ENCODE measurements at places on chromosomes 2 and 18. TPM values are rescaled to one million over a fixed set of nuclear protein-coding genes. Genes with fewer than 3 reads are reported as not detected.

Gene ABCG8
- 0.05 TPM for polyA plus RNA-seq

- no peak for DNase-seq
These were observed 248.3 kb downstream of the TRIB2 start for GRCh38 chr2:12964904-12965539.

- DNase-seq = no peak
These were observed 4.2 kb downstream of the PLEKHA3 start for GRCh38 chr2:178484245-178485041.

GRCh38 chr2:217085543-217085942 is 225.7 kb upstream of the TNP1 start:
- no peak for DNase-seq

GRCh38 chr2:119482481-119483394 is 41.5 kb downstream of the SCTR start:
- no peak for DNase-seq

- no peak for DNase-seq
These were observed 286.1 kb upstream of the SIX3 start for GRCh38 chr2:44655401-44655864.

DNA sequence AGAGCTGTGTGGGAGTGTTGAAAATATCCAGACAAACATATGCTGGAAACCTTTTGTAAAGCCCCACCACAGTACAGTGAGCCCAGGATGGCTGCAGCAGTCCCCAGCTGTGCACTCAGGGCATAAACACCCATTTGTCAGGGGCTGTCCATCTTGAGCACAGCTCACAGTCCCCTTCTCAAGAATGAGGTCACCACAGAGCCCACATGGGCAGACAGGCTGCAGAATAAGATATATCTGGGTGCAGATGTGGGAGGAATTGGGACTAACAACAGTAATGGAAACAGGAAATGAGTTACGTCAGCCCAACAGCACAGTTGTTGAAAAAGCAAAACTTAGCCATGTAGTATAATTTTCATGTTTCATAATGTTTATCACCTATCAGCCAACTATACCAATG is 219.6 kb downstream of the ETAA1 start:
- DNase-seq = no peak

Gene ONECUT2
- 0.02 TPM for polyA plus RNA-seq

DNA sequence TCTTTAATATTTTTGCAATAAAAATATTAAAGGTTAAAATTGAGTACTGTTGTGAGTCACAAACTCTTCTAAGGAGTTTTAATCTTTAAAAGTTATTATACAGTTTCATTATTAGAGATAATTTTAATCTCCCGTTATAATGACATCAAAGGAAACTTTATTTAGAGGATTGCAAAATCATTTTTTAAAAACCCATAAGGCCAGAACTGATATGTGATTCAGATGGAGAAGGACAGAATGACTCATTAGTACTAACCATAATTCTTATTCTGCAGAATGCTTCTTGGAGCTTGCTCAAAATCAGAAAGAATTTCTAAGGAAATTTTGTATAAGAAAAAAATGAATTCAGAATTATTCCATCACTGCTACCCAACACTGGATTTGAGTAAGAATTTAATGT is 12.5 kb upstream of the HNRNPLL start:
- DNase-seq = no peak

DNA sequence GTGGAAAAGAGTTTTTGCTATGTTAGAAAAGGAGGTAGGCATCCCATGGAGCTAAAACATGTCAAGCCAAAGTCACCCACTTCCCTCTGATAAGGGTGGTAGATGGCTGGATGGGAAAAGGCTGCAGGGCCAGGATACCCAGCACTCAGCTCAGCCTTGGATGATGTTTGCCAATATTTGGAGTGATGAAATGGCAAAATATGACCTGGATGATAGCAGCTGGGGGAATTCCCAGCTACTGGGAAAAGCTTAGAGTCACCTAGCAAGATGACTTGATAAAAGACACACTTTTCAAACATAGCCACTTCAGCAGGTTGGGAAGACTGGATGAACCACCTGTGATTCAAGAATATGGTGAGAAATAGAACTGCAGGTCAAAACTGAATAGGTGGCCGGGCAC is 10.1 kb downstream of the RFX8 start:
- DNase-seq = no peak

DNA sequence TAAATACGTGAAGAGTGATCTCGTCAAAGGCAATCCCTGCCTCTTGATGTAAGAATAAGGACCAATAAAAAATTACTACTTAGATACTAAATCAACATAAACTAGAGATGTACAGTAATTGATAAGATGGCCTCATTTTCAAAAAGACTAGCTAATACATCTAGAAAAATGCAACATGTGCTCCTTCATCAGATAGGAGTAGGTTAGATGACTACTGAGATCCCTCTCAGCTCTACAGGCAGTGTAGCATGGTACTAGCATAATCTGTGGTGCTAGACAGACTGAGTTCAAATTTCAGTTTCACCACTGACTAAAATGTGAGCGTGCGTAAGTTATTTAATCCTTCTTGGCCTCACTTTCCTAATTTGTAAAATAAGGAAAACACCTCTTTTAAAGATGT is 82.6 kb upstream of the FRZB start:
- no peak for DNase-seq

GRCh38 chr2:14944562-14945346 is 312.2 kb downstream of the LRATD1 start:
- DNase-seq = peak; percentile 2

DNA sequence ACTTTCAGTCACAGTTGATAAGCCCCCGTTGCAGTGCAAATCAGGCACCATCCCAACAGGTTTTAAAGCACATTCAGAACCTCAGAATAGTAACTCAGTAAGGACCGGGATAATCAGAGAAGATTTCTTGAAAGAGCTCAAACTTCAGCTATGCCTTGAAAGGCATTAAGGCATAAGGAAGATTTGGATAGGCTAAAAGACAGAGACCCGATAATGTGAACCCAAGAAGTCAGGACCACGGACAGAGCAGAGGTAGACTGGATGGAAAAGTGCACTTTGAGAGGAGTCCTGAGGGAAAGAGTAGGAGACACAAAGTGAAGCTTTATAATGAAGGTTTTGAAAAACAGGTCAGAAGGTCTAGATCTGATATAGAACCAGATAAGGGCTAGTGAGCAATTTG is 36.9 kb upstream of the KLF7 start:
- DNase-seq = peak; percentile 68

GRCh38 chr2:49110571-49110970 is 43.7 kb downstream of the FSHR start:
- DNase-seq = no peak

Gene CPO
- polyA plus RNA-seq = 0.27 TPM

GRCh38 chr2:235877275-235877802 is 290.8 kb downstream of the GBX2 start:
- no peak for DNase-seq

Gene IL1R2
- 67.3 TPM for polyA plus RNA-seq

- DNase-seq = no peak
These were observed 79.4 kb upstream of the SRD5A2 start for GRCh38 chr2:31660165-31660564.

DNA sequence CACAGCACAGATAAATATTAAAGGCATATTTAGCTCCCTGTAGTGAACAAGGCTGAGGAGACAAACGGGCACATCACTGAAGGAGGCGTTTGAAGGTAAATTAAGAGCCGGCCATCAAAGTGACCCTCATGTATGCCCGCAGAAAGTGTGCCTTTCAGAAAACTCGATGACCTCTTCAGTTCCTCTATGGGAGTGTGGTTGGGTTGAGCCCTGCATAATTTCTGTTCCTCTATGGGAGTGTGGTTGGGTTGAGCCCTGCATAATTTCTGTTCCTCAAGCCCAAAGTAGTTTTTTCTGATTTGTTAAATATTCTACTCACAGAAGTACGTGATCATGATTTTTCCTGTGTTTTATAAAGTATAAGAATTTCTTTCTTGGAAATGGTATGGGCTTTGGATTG is 568.5 kb downstream of the TSN start:
- DNase-seq = no peak

DNA sequence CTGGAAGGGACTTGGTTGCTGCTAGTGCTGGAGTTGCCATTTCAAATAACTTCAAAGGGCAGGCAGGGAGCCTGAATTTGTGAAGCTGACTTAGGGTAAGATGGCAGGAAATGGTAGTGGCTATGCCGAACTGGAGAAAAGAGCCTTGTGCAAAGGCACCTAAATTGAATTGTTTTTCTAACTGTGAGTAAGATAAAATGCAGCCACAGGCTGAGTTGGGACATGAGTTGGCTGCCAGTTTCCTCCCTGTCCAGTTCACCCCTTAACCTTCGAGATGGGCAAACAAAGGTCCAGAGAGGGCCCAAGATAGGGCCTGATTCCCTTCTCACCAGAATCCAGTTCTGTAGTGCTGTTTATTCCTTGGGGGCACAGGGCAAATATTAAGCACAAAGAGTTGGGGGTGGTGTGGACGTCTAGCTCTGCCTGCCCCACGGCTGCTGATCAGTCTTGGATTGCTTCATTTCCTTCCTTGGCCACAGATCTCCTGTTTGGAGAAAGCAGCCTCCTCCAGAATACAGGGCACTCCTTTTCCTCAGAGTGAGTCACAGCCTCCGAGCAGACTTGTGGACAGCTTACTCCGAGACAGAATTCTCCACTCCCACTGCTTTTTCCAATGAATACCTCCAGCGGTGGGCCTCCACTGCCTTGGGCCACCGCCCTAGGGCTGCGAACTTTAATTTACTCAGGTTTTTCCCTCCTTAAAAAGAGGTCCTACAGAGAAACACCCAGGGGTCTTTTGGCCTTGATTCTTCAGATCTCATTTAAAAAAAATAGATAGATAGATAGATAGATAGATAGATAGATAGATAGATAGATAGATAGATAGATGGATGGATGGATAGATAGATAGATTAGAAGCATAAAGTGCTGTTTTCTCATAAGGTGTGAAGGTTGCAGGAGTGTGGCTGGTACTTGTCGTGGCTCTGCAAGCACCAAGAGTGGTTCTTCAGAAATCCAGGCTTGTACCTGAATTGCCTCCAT is 18.4 kb upstream of the SLC20A1 start:
- no peak for DNase-seq

DNA sequence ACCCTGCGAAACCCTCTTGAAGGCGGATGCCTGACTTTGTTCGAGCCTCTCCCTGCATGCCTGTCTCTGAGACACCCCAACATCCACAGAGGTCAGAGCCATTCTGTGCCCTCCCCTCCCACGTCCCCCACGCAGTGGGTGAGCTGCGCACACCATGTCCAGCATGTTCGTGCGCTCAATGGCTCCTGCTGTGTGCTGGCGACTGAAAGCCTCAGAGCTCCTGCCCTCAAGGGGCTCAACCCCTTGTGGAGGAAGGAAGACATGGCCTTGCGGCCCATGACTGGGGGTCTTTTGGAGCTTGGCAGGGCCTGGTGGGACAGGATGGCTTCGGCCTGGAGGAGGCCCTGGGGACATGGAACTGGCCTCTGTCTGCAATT is 45.7 kb downstream of the ANKMY1 start:
- DNase-seq = no peak

DNA sequence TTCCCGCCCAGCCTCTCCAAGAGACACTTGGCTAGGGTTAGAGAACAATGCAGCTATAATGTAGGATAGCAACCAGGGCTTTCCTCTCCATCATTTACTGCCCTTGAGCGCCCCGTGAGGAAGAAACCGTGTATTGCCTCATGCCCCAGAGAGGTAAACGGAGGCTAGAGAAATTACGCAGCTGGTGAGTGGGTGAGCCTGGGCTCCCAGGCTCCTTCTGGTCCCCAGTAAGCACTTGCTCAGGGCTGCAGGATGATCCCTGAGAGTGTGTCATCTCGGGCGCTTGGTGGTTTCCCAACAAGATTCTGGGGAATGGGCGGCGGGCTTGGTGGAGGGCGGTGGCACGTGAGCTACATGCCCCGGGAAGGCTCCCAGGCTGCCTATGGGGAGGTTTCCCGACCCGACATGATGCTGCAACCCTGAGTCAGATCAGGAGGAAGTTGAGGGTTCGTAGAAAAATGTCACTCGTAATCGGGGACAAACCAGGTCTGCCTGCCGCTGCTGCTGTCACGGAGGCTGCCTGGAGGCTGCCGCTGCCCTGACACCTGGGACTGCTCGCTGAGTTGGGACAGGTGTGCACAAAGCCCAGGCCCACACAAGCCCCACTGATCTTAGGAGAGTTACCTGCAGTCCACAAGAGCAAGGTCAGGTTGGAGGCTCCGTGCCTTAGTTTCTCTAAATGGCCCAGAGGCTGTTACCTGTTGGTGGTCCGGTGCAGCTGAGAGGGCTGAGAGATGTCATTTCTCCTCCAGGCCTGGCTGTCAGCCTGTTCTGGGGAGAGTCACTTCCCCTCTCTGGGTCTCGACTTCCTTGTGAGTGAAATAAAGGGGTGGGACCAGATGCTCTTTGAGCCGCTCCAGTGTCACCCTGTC is at the start of gene GPR55:
Gene GPR55 (minus strand): TSS at position 773 of the 872 bp plus-strand sequence. CDS start 14,280 bp downstream, outside the sequence.
- no peak for DNase-seq

Gene RGPD3
- 1.8 TPM for polyA plus RNA-seq

Gene UCN
- polyA plus RNA-seq = 8.1 TPM

Gene ZNF236
- polyA plus RNA-seq = 4.0 TPM

- no peak for DNase-seq
These were observed 825.4 kb downstream of the DCDC2C start for GRCh38 chr2:4528773-4529172.

DNA sequence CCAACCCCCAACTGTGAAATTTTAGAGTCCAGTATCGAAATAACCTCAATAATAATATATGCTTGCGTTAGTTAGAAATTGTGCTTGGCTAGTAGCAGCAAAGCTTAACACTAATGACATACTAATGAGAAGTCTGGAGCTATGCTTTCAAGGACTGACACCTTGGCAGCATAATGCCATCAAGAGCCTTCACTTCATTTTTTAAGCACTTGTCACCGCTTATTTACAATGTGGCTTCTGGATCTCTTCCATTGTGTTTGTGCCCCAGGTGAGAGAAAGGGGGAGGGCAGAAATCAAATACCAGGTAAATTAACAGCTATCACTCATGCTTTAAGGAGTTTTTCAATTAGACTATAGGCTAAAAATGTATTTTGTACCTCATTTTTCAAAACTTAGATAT is 101.5 kb downstream of the CDH7 start:
- no peak for DNase-seq

Gene FZD7
- polyA plus RNA-seq = 3.9 TPM

DNA sequence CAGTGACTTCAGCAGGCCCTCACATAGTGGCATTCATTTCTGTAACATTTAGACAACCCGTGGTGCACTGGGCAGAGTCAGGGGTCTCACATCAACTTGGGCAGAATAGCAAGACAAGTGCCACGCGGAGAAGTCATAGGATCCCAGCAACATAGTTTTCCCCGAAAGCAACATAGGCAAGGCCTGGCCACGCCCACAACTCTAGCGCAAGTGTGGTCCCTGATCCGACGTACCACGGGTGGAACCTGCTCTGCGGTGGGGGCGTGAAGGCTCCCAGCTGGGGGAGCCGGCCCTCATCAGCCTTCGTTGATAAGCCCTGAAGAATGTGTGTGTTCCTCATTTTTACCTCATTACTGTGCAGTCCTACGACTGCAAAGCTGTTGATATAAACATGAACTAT is 261.2 kb downstream of the EIPR1 start:
- no peak for DNase-seq
